T-helper 1 cell (primary cell): ENCODE measurements at places on chromosomes 16 and 17.

GRCh38 chr17:67225316-67225715 lies 19.7 kb downstream of the HELZ start:
- DNase-seq = no peak

DNA sequence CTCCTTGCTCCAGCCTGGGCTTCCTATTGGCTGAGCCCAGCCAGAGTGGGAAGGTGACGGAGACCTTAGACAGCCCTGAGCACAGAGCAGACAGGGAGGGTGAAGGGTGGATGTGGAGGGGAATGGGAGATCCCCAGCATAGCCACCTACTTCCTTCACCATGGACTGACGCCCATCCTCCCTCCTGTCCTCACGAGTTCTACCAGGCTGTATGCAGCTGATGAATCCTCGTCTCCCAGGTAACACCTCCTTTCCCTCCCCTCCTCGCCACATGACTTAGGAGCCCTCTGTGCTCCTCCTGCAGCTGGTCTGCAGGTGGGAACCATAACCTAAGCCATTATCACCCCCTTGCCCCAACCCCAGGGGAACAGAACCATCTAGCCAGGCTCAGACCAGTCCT lies 9.0 kb upstream of the CRHR1 start:
- no peak for DNase-seq

GRCh38 chr17:77733576-77734296 lies 224.8 kb upstream of the TNRC6C start:
- DNase-seq = no peak

DNA sequence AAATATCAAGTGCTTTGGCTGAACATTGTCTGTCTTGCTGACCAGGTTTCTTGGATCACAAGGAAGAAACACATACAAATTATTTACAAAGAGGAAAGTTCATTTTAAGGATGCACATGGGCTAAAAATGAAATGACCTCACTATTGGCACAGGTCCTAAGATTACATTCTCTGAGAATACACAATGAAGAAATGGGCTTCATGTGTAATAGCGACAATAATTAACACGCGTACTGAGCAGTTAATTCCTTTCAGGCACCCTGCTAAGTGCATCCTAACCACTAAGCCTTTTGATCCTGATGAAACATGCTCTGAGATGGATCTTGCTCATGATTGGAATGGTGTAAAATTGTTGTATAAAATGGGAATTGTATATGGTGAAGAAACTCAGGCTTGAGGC lies 429.0 kb downstream of the HS3ST4 start:
- DNase-seq = no peak

- no peak for DNase-seq
These were observed 2.0 kb downstream of the DCXR start for GRCh38 chr17:82035488-82035887.

DNA sequence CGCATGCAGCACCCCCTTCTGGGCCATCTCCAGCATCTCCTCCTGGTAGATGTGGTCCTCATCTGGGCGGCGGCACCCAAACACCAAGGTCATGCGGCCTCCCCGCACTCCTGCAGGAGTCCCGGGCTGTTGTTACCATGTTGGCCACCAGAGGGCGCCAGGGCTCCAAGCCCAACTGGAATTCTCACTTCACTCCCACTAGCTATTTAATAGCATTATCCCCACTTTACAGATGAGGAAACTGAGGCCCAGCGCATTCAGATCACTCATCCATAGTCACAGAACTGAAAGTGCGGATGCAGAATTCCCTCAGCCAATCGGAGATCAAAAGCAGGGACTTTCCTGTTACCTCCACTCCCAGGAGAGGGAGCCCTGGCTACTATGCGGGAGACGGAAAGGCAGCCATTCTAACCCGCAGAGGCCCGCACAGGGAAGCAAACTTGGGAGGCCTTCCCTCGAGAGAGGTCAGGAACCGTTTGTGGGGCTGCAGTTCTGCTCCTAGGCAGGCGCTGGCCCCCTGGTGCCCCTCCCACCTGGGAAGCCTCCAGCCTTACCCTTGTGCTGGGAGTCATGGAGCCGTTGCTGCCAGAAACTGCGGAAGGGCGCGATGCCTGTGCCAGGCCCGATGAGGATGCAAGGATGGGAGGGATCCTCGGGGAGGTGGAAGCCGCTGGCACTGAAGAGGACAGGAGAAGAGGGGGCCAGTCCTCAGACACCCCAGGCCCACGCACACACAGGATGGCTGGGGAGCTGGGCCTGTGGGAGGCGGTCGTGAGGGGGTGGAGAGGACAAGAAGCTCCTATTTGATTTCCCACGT lies 40.1 kb downstream of the NOS2 start:
- DNase-seq = peak; percentile 54

- no peak for DNase-seq
These were observed 43.8 kb downstream of the NOG start for GRCh38 chr17:56637254-56637653.

DNA sequence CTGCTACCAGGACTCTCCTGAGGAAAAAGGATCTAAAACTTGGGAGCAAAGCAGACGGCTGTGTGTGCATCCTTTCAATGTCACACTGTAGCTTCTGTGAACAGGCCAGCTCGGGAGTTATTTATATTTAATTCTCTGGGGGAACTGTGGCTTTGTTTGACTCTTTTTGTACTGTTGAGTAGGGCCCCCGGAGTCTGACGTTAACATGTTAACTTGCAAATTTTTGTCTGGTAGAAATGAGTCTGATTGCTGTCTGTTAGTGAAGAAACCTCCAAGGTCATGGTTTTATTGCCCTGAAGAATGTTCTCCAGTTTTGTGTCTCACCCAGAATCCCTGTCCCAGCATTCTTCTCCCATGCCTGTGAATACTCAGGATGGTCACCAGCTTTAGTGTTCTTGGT lies 14.2 kb upstream of the KCNG4 start:
- no peak for DNase-seq
